ENCODE measurements at places on chromosomes 2 and 18.
A peak's percentile ranks its signal among the peaks of the same experiment; 100 is the strongest.

DNA sequence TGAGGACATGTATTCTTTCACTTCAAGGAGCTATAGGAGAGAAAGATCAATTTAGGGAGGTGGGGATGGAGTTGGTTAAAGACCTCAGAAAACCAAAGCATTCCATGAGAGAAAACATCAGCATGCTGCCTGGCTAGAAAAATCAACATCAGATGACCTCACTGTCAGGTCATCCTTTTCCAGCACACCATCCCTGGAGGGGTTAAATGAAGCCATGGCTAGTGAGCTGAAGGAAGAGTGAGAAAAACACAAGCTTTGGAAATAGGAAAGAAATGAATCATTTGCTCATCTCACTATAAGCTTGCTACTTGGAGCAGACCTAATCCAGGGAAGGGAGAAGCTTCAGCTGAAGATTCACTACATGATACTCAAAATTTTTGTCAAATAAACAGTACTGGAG is 109.5 kb upstream of the ITGB6 start:
- DNase-seq: no peak

GRCh38 chr2:134261398-134262131 is 7.7 kb downstream of the MGAT5 start:
- DNase-seq: no peak

DNA sequence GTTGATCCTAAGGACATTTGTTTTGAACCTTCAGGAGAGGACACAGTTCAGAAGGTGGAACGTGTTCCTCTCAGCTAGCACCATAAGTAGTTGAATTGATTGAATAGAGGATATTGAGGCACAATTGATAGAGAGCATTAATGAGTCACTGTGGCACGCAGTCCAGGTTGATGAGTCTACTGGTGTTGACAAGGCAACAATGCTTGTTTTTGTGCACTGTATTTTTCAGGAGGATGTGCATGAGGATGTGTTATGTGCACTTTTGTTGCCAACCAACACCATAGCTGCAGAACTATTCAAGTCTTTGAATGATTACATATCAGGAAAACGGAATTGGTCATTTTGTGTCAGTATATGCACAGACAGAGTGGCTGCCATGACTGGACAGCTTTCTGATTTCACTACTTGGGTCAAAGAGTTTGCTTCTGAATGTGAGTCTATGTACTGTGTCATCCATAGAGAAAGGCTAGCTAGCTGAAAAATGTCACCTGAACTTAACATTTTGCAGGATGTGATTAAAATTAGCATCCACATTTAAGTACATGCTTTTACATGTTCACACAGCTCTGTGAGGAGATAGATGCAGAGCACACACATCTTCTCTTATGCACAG is 140.1 kb upstream of the B3GNT2 start:
- DNase-seq: no peak

DNA sequence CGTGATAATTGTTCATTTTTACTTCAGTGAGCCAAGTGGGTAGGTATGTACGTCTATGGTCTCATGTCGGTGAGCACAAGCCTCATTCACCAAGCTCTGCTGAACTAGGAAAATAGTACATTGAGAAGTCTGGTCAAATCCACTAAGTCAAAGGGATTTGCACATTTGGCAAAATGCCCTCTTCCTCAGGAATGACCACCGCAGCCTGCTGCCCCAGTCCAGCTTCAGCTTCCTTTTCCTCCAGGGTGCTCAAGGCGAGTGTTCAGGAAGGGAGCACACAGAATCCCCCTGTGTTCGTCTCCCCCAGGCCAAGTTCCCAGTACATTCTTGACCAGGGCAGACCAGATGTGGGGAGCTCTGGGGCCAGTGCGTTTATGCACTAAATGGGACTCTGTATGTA is 23.0 kb downstream of the TCF7L1 start:
- DNase-seq: no peak

DNA sequence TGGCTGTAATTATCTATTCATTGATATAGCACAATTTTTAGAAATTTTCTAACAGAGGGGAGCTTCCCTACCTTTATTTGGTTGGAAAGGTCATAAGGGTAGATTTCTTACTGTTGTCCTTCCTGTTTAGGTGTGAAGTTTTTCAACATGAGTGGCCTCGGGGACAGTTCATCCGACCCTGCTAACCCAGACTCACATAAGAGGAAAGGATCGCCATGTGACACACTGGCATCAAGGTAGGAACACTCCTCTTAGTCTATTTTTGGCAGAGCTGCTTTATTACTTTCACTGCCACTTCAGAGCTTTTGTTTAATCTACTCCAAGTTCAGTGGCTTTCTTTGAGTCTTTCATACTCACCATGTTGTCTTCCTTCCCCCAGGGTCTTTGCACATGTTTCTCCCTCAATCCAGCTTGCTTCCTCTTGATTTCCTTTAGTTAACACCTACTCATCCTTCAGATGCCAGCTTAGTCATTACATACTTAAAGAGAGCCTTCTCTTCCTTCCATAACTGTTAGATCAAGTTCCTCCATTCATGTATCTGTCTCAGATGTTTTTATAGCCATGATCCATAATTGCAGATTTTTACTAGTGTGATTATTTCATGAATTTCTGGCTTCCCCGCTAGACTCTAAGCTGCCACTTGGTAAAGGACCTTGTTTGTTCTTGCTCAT is 134.5 kb downstream of the PTRHD1 start:
- no peak for DNase-seq

DNA sequence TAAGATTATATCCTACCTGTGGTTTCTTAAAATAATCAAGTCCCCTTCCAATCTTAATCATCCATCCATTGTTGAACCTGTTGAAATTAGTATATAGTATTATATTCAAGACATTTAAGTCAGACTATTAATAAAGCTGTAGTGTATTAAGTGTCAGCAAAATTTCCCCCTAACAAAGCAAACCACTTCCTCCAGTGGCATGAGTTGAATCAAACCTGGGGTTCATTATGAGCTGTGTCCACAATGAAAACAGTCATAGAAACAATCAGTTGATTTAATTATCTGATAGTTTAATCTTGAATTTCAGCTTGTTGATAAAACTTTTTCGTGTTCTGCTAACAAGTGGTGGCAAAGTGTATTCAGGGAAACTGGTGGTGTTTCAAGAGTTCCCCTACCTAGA is 11.3 kb downstream of the MITD1 start:
- DNase-seq: no peak

- no peak for DNase-seq
These were observed 39.5 kb upstream of the GMCL1 start for GRCh38 chr2:69789772-69790600.

- no peak for DNase-seq
These were observed 54.8 kb downstream of the CRACDL start for GRCh38 chr2:98881153-98881650.

DNA sequence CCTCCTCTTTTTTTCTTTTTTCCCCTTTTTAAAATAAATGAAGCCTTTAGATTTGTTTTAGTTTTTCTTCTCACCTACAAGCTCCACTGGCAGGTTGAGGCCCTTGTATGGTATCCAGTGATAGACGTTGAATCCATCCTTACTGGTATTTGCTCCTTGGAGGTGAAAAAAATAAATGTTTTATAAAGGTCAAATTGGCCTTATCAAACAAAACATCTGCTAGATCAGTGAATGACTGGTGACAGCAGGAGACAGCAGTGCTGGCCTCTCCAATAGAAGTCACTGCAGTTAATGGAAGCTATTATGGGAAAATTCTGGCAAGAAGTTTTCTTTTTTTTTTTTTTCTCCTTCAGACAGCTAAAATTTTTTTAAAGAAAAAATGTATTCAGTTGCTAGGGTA is 12.6 kb upstream of the SP9 start:
- no peak for DNase-seq

GRCh38 chr2:63818271-63818670 is 23.4 kb upstream of the UGP2 start:
- DNase-seq: no peak

- no peak for DNase-seq
These were observed 110.4 kb downstream of the CTIF start for GRCh38 chr18:48649231-48649630.

- peak; percentile 64 for DNase-seq
These were observed 12.8 kb downstream of the SLC30A3 start for GRCh38 chr2:27249891-27250651.

DNA sequence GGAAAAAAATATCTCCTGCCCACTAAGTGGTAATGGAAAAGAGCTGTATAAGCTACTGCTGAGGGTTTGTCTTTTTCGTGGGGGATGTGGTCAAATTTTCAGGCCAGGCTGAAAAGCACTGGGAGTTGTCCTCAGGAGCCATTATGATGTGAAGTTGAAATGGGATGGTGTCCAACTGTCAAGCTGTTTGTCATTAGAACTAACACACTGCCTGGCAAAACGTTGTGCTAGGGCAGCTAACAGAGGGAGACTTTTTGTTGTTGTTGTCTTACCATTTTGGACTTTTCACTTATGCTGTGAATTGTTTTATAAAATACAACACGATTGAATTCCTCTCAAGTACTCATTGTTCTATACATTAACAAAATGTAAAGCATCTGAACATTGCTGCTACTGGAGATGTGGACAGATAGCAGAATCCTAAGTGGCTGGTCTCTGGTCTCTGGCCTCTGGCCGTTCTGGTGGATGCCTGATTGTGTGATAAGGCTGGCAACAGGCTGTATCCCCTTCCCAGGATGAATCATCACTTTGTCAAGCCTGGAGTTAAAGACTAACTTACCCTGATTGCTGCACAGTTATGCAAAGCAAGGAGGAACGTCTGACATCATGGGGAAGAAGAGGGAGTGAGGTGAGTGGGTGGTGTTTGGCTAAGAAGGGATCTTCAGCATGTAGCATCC is 2.3 kb downstream of the MYO1B start:
- DNase-seq: no peak

- DNase-seq: peak; percentile 56
These were observed 1.4 kb downstream of the MBP start for GRCh38 chr18:77131100-77131651.

DNA sequence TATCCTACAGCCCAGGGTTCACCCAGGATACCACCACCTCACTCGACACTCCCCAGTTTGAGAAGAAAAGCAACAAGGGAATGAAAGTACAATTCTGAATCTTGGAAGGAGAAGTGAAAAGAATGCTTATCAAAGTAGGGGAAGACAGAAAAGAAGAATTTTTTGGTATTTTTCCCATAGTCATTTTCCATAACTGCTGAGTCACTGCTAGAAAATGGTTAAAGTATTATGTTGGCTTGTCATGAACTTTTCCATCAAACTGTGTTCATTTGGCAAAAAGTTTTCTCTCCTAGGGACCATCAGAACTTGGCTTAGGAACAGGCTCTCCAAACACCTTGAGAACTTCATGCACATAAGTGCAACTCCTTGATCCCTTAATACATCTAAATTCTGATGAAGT is 192.0 kb downstream of the BCL11A start:
- DNase-seq: no peak

DNA sequence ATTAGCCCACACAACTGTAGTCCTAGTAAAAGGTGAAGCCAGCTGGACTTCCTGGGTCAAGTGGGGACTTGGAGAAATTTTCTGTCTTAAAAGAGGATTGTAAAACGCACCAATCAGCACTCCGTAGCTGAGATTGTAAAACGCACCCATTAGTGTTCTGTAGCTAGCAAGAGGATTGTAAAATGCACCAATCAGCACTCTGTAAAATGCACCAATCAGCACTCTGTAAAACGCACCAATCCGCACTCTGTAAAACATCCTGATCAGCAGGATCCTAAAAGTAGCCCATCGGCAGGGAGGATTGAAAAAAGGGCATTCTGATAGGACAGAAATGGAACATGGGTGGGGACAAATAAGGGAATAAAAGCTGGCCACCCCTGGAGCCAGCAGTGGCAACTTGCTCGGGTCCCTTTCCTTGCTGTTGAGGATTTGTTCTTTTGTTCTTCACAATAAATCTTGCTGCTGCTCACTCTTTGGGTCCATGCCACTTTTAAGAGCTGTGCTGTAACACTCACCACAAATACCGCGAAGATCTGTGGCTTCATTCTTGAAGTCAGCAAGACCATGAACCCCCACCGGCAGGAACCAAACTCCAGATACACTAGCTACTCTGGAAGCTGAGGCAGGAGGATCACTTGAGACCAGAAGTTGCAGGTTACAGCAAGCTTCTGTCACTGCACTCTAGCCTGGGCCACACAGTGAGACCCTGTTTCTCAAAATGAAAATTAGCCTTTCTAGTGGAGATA is 102.6 kb downstream of the HS6ST1 start:
- no peak for DNase-seq

GRCh38 chr2:170313347-170313991 is 135.5 kb downstream of the MYO3B start:
- DNase-seq: no peak

GRCh38 chr18:55588870-55589595 is 1.0 kb upstream of the TCF4 start:
- no peak for DNase-seq

DNA sequence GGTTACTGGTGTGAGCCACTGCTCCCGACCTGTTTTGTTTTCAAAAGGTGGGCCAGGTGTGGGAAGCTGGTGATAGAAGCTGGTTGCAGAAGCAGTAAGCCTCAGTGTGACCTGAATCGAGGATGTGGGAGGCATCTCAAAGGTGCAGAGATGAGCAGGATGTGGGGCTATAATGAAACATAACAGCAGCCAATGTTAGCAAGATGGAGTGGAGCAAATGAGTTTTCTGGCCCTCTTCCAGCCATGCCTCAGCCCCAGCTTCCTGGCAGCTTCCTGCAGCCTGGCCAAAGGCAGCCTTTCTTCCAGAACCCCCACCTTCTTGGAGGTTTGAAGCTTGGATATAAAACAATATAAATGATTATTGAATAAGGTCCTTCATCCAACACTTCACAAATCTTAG is 184.8 kb downstream of the NCK2 start:
- DNase-seq: peak; percentile 42

DNA sequence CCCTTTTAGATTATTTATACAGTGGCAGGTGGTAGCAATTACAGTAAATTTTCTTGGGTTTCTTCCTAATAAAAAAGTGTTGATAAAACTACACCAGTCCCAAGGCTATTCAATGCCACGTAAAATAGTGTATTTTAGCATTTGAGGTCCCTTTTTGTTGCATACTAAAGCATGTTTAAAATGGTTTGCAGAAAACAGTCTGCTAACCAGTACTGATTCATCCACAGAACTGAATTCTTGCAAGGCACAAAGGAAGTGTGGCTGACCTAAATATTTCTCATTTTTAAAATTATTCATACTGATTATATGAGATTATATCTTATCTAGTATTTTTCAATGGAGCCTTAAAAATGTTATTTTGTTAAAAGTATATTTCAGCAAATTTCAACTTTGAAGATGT is 98.1 kb downstream of the SMAD2 start:
- DNase-seq: no peak

DNA sequence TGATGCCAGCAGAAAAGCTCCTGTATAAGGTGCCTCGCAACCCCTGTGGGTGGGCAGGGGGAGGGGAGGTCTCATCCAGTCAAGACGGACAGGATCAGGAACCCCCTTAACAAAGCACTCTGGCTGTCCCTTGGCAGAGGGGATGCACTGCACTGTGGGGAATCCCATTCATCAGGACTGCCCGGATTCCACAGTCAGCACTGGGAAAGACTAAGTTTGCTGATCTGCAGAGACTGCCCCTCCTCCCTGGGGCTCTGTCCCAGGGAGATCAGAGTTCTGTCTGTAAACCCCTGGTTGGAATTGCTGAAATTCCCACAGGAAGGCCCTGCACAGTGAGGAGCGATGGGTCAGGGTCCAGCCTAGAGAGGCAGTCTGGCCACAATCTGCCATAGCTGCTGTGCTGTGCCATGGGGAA is 149.5 kb upstream of the RBBP8 start:
- DNase-seq: no peak

- DNase-seq: peak; percentile 35
These were observed 173.1 kb upstream of the STON1 start for GRCh38 chr2:48356701-48357325.

All from activated CD4-positive, alpha-beta memory T cell treated with anti-CD3 and anti-CD28 coated beads, Interleukin-2, amount 10 ng/mL, durations not matched to agents 7 days and 5 days (primary cell).